ENCODE measurements at places on chromosomes 6 and 20.

DNA sequence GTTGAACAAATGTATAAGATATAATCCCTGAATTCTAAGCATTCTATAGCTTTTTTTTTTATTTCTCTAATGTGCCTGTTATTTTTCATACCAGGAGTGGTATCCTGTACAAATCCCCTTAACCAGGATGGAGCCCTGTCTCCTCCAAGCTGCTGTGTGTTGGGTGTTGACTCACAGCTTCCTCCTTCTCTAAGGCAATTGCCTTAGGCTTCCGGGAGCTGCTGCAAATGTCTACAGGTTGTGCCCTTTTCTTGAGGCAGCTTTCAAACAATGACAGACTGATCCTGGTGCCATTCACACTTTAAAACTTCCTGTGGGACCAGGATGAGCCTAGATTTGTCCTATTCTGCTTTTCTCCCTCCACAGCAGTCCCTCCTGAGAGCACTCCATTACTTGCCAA lies 173.2 kb downstream of the BTBD3 start:
- no peak for DNase-seq

- no peak for DNase-seq
Measured at GRCh38 chr6:134937426-134937825, 12.5 kb downstream of the ALDH8A1 start.

GRCh38 chr20:63049191-63049518 lies 42.4 kb upstream of the BHLHE23 start:
- no peak for DNase-seq

GRCh38 chr6:753486-753885 lies 60.5 kb upstream of the EXOC2 start:
- no peak for DNase-seq

DNA sequence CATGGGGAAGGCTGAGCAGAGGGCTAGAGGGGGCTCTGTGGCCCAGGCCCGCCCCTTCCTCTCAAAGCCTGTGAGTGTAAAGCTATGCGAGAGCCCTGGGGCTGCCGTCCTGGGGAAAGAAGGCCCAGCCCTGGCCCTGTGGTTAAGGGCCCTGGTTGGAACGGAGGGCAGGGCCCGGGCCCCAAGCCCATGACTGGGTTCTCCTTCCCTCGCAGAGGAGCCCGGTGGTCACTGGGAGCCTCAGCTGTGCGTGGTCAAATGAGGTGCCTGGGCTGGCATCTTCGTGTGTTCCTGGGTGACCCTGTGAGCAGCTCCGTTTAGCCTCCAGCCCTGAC lies 56.0 kb downstream of the SMOC2 start:
- no peak for DNase-seq

DNA sequence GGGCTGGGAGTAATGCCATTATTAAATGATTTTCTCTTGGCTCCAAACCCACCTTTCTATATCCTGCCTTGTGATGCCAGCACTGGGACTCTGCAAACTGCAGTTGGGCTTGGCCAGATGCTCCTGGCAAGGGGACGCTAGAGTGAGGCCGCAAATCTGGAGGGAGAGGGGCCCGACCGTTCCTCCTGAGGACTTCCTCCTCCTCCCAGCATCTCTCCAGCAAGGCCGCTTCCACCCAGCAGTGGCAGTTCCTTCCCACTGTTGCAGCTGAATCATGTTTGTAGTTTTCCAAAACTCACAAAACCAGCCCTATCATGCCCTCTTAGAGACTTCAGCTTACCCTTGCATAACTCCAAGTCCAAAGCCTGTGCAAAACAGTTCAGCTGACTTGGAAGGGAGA lies 244.4 kb downstream of the FOXA2 start:
- no peak for DNase-seq

- DNase-seq, result no peak
Measured at GRCh38 chr6:138162111-138162954, 594 bp downstream of the ARFGEF3 start.

- DNase-seq, result no peak
Measured at GRCh38 chr6:33613795-33614168, 7.3 kb upstream of the ITPR3 start.

DNA sequence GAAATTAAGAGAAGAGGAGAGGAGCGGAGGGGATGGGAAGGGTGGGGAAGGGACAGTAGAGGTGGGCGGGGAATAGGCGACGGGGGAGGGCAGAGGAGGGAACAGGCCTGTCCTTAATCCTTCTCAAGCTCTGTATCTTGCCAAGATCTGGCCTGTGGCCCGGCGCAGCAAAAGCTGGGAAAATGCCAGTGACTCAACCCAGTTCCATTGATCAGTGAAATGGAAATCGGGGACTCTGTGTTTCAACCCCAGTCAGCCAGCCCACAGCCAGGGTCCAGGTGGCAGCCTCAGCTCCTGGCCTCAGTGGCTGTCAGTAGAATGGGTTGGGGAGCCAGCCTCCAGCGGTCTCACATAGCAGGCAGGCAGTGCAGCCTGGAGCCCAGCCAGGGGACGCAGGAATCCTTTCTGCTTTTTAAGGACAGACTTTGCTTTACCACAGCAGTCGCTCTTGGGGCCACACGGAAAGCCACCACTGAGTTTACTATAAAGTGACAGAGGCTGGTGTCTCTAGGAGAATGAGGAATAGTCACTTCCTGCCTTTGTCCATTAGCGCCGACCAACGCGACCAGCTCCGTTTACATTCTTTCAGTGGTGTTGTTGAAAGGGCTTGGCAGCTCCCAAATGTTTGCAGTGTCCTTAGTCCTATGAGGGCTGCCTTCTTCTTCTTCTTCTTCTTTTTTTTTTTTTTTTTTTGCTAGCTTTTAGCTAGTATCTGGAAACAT lies 128.0 kb downstream of the RIN2 start:
- DNase-seq, result no peak

GRCh38 chr6:28351087-28351486 lies 1.3 kb downstream of the ZKSCAN3 start:
- DNase-seq, result no peak

GRCh38 chr6:50362706-50363105 lies 313.0 kb upstream of the DEFB112 start:
- no peak for DNase-seq

DNA sequence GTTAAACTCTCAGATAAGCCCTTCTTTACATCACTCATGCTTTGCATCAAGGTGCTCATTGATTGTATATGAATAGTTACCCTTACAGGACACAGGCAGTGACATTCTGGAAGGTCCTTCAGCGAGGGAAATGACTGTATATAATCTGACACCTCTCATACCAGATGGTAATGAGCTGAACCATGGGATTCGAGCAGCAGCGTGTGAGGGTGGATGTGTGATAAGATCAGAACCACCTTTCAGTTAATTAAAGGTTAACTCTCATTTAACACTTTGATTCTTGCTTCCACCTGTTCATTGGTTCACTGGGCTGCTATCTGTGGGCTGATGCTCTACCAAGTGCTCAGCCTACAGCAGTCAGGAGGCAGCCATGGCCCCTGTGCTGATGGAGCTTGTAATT lies 24.2 kb downstream of the NEDD9 start:
- no peak for DNase-seq

- no peak for DNase-seq
Measured at GRCh38 chr6:37085198-37085597, 79.7 kb downstream of the FGD2 start.

- DNase-seq, result no peak
Measured at GRCh38 chr6:118280210-118280609, 267.9 kb upstream of the PLN start.

DNA sequence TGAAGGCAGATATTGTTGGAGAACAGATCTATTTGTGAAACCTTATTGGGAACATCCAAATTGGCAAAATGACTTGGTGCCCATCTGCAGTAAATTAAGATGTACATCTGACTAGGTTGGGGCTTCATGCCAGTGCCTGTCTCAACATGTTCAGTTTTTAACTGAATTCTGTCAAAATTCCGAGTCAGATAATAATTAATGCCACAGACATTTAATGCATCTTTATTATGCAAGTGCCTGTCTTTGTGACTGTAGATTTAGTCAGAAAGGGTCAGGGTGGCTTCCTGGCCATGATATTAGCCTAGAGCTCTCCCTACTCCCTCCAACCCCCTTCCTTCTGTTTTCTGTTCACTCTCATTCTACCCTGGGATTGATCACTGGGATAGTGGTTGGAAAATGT lies 199.3 kb upstream of the FLRT3 start:
- no peak for DNase-seq

DNA sequence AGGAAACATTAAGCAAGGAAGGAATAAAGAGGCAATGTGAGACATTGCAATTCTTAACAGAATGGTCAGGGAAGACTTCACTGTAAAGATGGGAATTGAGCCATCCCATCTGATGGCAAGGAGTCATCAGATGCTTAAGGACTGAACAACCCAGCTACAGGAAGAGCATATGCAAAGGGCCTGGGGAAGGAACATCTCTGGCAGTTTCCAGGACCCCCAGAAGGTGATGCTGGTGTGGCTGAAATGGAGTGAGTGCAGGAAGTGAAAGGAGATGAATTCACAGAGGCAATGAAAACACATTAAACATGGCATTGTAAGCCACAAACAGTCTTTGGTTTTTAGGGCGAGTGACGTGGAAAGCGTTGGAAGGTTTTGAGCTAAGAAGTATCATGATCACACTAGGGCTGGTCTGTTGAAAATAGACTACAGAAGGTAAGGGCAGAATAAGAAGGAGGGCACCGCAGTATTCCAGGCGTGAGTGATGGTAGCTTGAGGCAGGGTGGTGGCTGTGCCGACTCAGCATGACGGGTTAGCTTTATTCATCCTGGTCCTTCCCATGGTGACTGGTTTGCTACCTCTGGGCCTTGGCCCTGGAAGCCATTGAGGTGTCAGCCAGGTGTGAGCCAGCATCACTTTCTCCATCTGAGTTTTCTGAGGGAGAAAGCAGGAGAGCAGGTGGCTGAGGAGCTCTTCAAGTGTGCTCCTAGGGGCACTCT lies 6.8 kb downstream of the BTN2A1 start:
- no peak for DNase-seq

DNA sequence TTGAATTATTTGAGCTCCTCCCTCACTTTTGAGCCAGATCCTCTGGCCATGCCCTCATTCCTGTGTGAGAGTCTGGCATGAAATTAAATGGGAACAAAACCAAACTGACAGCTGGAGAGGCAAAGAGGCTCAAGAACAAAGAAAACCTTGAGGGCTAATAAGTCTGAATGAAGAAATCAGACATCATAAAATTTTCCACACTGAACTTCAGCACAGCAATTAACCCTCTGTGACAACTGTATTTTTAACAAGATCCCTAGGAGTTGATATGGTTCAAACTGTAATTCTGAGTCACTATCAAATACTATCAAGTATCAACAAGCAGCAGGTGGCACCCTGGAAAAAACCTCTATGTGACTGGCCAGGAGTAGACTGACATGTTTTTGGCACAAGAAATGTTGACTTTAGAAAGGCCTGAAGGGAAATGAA lies 109.4 kb upstream of the EMILIN3 start:
- DNase-seq, result no peak

- DNase-seq, result no peak
Measured at GRCh38 chr6:108222504-108222903, 38.3 kb downstream of the SNX3 start.
